ENCODE measurements at places on chromosomes 1 and 21.

- DNase-seq = no peak
These were observed 13.5 kb downstream of the HIVEP3 start for GRCh38 chr1:41905093-41905675.

GRCh38 chr1:50970509-50970887 is 453 bp downstream of the CDKN2C start:
- DNase-seq = no peak

- no peak for DNase-seq
These were observed 113.9 kb downstream of the ATP5PO start for GRCh38 chr21:33801424-33802405.

- DNase-seq = no peak
These were observed 166.1 kb upstream of the DPYD start for GRCh38 chr1:98086796-98087441.

DNA sequence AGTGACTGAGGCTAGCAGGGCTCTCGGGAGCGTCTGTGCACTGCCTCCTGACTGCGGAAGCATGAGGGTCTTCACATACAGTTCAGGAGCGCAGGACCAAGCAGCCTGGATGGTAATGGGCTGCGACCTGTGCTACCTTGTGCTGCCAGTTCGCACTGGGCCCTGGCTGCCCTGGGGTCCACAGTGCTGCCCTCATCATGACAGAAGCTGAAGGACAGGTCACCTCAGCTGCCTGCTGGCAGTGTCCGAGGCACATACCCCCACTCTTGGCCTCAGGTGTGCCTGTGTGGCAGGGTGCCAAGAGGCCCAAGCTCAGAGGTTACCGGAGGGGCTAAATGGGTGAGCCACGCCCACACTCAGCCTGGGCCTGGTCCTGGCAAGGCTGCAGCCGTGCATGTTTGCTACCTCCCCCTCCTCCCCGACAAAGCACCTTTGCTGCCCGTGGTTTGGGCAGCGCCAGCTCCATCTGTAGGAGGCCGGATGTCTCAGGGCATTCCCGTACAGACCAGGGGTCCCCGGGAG is 4.4 kb downstream of the JMJD4 start:
- no peak for DNase-seq

DNA sequence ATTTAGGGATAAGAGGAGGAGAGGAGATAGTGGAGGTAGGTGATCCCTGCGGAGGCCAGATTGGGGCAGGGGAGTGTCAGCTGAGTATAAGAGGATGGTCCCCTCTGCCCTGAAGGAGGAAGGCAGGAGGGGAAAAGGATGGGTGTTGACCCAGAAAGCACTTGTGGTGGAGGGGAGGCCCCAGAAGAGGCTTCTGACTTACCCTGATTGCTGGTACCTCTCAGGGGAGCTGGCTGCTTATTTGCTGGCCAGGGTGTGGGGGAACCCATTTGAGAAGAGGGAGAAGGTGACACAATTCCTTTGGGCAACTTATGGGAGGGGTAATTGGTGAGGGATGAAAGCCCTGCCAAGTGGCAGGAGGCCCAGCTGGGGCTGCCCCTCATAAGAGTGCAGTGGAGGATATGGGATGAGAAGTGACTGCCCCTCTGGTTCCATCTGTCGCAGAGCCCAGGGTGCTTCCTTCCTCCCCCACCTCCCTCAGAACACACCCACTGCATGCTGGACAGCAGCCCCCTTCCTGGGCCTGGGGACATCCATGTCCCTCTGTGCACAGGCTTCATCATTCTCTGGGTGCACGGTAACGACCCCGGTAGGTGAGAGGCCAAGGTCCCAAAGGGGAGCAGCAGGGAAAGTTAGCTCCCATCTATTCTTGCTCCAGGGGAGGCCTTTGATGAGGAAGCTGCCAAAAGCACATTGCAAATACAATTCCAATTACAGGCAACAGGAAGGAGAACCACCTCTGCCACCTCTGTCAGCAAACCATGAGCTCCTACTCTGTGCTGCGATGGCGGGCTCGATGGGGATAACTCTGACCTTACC is 1.4 kb upstream of the PCSK9 start:
- no peak for DNase-seq

GRCh38 chr1:116312681-116313069 is 60.4 kb upstream of the ATP1A1 start:
- DNase-seq = no peak

DNA sequence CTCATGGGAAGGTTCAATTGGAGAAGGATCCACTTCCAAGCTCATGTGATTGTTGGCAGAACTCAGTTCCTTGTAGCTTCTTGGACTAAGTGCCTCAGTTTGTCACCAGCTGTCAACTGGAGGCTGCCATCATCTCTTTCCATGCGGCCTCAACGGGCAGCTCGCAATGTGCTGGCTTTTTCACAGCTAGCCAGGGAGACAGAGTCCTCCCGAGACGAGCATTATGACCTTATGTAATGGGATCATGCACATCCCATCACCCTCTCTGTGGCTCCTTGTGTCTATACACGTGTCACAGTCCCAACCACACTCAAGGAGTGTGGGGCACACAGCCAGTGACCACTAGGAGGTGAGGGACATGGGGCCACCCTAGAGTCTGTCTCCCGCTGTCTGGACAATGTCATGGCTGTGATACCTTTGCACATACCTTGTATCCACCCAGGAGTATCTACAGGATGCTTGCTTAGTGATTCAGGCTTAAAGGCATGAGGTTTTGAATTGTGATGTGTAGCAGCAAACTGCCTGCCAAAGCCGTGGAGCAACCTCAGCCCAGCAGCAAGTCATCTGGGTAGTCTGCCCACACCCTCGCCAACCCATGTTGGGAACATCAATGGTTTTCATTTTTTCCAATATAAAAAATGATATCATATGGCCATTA is 3.9 kb upstream of the KRTAP10-6 start:
- no peak for DNase-seq

GRCh38 chr1:60227601-60228000 is 154.0 kb upstream of the C1orf87 start:
- DNase-seq = no peak

DNA sequence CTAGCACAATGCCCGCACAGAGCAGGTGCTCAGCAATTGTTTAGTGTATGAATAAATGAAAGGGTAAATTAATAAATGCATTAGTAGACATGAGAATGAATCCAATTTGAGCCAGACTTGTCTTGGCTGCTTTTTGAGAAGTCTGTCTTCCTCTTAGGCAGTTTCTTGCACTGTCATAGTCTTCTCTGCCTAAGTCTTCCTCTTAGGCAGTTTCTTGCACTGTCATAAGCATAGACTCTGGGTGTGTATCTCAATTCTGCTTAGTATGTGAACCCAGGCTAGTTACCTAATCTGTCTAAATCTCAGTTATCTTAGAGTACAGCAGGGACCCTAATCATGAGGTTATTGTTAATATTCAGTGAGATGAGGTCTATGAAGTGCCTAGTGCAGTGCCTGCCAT is 27.2 kb downstream of the NHLH2 start:
- DNase-seq = no peak

DNA sequence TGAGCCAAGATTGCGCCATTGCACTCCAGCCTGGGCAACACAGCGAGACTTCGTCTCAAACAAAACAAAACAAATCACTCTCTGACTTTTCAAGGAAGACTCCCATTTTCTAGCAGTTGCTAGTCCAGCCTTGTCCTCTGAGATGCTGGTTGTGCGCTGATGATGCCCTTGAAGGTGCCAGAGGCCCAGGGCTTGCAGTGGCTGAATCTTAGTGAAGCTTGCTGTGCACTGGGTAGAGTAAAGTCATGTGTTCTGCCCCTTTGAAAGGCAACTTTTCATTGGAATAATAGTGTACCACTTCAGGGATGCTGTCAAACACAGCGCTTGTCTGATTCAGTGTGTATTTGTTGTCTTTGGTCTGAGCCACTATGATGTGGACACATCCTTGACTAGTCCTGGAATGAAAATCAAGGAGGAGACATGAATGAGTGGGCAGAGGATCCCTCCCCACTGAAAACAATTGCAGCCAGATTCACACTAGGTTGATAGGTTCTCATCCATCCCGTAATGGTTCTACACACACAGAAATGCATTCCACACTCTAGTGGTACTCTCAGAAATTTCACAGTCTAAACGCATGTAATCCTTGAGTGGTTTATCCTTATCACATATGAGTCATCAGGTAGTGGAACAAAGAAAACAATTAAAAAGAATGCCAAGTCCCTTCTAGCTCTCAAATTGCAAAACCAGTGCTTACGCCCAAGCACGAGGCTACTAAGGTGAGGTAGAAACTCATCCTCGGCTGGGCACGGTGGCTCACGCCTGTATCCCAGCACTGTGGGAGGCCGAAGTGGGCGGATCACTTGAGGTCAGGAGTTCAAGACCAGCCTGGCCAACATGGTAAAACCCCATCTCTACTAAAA is 17.8 kb upstream of the TDRD10 start:
- DNase-seq = no peak

DNA sequence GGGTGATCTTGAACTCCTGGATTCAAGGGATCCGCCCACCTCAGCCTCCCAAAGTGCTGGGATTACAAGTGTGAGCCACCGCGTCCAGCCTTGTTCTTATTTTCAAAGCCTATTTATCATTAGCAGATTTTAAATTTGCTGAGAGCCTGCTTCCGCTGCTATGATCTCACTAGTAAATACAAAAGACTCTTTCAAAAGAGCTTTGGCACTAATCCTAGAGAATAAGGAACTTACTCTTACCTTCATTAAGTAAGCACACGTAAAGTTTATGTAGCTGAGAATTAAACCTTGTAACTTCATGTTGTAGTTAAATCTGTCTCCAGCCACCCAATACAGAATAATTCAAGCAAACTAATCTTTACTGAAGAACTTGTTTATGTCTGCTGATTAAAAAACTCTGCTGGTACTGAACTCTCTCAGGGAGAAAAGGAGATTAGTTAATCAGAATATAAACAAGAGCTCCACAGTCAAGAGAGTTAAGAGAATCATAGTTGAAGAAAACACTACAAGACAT is 72.3 kb downstream of the RUSC1 start:
- no peak for DNase-seq

- DNase-seq = peak; percentile 77
These were observed at the start of gene PAQR7 for GRCh38 chr1:25875154-25875855. Gene PAQR7, minus strand, starts transcription at chr1:25875708. Its CDS starts 11,869 bp downstream, at chr1:25863839.

GRCh38 chr21:42117229-42117966 is 46.3 kb downstream of the UMODL1 start:
- peak; percentile 86 for DNase-seq

GRCh38 chr1:31421371-31422040 is 8.5 kb downstream of the SERINC2 start:
- no peak for DNase-seq

DNA sequence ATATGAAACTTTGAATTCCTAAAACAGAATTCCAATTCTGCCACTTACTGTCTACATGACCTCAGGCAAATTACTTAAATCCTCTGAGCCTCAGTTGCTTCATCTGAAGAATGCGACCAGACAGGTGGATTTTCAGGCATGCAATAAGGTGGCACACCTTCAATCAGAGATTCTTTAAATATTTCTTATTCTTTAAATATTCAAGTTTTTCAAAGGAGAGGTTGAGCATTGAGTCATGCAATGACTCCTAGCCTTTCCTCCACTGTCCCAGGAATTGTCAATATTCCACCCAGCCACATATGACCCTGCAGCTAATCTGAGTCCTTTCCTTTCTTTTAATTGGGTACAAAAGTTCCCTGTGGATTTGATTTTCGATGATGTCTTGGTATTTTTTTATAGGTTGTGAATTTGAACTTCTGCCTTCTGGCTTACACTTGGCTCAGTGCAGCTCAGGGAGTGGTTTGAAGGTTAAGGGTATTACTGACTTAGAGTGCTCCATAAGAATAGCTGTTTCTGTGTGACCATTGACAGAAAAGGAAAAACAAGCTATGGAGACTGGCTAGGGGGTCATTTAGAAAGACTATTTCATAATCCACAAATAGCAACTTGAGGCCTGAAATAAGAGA is 52.2 kb upstream of the PRDX6 start:
- DNase-seq = no peak

GRCh38 chr1:203467550-203467921 is 8.1 kb upstream of the PRELP start:
- no peak for DNase-seq

GRCh38 chr1:225545649-225546048 is 107.3 kb downstream of the ENAH start:
- DNase-seq = no peak

DNA sequence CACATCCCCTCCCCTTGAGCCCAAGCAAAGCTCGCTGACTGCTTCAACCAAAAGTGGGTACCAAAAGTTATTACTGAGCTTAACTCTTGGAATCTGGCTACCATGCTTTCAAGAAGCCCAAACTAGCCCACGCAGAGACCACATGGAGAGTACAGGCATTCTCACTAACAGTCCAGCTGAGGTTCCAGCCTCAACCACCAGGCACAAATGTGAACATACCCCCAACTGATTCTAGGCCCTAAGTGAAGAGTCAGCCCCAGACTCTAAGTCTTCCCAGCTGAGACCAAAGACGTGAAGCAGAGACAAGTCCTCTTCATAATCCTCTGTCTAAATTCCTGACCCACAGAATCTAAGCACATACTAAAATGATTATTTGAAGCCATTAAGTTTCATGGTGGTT is 36.8 kb downstream of the EVI5 start:
- DNase-seq = no peak

DNA sequence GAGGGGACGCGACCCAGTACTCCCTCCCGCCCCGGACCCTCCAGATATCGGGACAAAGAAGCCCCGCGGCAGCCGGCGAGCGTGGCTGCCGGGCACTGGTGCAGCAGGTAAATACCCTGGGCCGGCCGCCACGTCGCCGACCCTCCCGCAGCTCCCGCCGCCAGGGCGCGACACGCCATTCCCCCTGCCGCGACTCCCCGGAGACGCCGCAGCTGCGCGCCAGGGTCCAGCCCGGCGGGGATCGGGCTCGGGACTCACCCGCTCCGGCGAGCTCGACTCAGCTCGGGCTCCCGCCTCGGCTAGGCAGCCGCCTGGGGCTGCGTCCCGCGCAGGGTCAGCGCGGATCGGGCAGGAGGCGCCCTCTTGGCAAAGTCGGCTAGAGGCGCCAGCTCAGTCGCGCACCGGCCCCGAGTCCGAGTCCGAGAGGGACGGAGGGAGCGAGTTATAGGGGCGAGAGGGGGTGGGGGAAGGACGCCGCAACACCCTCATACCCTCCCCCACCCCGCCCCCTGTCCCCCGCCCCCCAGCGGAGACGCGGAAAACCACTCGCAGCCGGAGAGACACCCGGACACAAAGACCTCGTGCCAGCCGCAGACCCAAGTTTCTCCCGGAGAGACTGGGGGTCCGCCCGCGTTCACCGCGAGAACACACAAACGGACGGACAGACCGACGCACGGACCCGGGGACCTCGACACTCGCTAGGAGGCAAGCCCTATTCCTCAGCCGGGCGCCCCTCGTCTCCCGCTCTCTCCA is 985 bp downstream of the SYT6 start:
- peak; percentile 27 for DNase-seq

GRCh38 chr1:164780111-164780812 is 221.3 kb downstream of the PBX1 start:
- peak; percentile 45 for DNase-seq

DNA sequence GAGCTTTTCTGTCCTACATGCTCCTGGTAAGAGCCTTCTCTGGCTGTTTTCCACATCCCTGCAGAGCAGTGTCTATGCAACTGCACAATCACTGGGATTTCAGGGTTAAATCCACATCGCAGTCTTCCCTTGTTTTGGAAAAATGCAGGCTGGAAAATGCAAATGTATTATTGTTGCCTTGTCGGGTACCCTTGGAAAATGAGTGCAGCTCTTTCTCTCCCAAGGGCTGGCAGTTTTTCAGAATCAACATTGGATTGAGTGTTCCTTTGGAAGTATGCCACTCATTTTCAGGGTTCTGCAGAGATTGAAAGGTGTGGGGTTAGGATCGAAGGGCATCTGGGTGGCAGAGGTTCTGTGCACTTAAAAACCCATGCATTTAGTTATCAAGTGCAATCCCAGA is 3.2 kb downstream of the NOS1AP start:
- DNase-seq = no peak

GRCh38 chr1:150619576-150620509 is 9.6 kb downstream of the ENSA start:
- DNase-seq = no peak

All from muscle of arm (tissue), 14 donors.